Amniotic stem cell (primary cell): ENCODE measurements at places on chromosomes 3 and 15.

DNA sequence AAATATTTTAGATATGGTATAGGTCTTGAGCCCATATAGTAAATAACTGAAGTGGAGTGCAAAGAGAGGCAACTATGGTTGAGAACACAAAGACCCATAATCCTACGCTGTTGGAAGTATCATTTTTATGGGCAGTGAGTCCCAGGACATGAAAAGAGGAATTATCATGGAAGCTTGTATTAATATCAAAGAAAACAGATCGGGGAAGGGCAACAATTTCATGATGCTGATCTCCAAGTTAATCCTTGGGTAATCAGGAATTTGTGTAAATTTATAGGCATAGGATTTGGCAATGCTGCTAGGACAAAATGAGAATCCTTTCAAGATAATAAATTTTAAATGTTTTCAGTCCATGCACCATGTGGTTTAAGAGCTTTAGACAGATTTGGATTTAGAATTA is 40.2 kb upstream of the PYDC2 start:
- no peak for DNase-seq

DNA sequence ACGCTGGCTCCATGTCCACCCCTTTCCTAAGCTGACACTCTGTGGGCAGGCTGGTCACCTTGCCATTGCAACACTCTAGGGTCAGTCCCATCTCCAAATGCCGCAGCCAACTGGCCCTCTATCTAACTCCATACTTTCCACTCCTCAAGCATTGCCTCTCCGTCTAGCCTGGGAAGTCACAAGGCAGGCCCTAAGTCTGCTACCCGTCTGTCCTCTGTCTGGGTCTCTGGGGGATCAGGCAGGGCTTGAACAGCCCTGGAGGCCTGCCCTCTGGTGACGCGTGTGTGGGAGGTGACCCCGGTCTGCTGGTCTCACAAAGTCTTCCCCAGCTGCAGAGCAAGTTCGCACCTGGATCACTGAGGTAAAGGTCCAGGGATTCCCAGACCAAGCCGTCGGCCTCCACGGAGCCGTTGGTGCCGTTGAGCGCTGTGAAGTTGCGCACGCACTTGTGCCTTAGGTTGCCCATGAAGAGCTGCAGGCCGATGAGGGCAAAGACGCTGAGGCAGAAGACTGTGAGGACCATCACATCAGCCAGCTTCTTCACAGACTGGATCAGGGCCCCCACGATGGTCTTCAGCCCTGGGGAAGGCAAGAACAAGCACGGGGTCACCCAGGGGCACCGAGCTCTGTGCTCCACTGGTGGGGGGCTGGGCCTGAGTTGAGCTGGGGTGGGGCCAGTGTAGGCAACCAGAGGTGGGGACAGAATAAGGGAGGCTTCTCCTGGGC is 39.9 kb downstream of the SCN5A start:
- DNase-seq: no peak

GRCh38 chr3:120119846-120120510 is 25.7 kb upstream of the GSK3B start:
- DNase-seq: no peak

DNA sequence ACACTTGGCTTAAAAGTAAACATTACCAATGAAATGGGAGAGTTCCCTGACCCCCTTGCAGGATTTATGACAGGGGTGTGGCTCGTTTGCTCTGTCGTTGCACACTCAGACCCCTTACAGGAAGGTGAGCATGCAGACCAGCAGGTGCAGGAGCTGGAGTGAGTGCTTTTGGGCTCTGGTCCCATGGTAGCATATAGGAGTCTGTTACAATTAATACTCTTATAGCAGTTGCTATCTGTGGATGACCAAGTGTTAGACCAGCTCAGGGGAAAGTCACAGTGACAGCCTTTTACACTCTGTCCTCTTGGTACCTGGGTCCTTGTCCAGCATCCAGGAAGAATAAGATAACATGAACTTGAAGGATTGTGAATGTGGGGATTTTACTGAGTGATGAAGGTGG is 1177.5 kb downstream of the NSUN3 start:
- no peak for DNase-seq

- no peak for DNase-seq
Measured at GRCh38 chr3:129536374-129536667, 6.7 kb upstream of the H1-8 start.

- no peak for DNase-seq
Measured at GRCh38 chr15:43285609-43286037, 18.9 kb upstream of the TGM5 start.

DNA sequence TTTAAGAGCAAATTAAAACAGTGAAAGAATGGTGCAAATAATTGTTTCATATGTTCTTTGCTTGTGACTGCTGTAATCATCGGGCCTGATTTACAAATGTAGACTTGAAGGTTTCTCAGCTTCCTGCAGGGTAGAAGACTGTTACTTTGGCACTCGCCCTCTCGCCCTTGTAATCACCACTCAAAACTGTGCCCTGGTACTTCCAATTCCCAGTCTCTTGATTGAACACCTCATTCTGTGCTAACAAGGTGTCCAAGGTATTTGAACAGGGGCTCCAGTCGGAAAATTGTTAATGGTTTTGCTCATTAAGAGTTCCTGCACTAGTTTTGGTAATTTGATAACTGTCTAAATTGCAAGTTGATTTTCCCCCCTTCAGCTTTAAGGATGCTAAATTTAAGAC is 209.5 kb downstream of the ZIC1 start:
- no peak for DNase-seq

GRCh38 chr3:25513642-25514266 is 85.7 kb downstream of the RARB start:
- no peak for DNase-seq

DNA sequence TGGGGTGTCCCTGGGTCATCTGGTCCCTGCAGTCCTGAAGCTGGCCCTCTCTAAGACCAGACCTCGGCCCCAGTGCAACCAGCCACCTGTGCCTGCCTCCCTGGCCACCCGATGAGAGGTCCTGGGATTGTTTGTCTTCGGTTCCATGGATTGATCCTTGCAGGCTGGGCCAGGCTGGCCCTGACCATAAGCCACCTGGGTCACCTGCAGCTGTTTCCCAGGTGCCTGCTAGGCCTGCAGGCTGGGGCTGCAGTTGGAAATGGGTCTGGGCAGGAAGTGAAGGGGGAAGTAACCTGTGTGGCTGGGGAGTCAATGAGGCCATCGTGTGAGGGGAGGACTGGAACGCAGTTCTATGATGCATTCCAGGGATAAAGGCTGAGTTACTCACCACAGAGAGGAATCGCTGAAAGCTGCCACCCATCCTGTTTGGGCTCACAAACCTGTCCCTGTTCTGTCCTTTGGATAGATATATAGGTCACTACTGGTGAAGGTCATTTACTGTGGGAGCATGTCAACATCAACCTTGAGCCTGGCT is 30.9 kb upstream of the VPS8 start:
- DNase-seq: no peak

- DNase-seq: no peak
Measured at GRCh38 chr3:156413293-156413892, 141.5 kb downstream of the SSR3 start.

DNA sequence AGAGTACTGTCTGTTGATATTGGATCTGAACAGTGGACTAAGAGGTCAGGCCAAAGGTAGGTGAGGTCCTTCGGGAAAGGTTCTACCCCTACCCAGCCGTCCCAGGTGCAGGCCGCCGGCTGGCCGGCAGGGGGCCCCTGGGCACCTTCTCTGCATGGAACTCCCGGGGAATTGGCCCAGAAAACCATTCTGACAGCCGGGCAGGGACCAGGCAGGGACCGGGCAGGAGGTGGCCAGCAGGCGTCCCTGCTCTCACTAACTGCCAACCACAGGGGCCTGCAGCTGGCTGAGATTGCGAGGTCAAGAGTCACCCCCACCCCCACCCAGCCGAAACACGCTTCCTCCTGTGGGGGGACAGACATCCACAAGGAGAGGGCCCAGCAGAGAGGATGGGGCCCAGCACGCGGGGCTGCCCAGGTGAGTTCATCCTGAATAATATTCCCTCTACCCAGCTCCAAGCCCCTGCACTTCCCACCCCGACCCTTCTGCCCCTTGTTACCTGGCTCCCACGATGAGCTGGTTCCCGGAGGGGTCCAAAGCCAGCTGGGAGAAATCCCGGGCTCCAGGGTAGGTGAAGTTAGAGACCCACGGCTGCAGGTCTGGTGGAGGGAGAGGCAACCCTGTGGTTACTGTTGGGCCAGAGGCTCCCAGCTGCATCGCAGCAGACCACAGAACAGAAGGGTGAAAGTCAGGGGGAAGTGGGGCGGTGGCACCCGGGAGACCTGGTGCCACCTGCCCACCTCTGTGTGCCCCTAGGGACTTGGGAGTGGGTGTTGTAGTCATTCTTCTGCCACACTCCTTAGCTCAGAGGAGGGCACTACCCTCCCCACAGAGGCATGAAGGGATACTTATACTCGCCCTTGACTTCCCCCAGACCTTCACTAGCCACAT is 84.4 kb downstream of the SEMA5B start:
- peak; percentile 13 for DNase-seq

- DNase-seq: no peak
Measured at GRCh38 chr3:31341130-31341529, 191.6 kb upstream of the STT3B start.

DNA sequence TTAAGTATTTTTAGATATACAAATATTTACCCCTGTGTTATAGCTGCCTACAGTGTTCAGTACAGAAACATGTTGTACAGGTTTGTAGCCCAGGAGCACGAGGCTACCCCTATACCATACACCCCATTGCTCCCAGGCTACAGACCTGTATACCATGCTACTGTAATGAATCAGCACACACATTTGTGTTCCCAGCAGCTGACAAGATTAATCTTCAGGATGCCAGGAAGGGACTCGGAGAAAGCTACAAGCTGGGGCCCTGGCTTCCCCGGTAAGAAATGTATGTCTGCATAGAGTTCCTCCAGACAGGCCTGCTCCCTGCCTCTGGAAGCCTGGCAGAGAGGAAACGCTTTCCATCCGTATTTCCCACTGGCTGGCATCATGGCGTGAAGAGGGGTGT is 136.5 kb downstream of the XXYLT1 start:
- DNase-seq: no peak

GRCh38 chr15:78302579-78303312 is 3.3 kb upstream of the SKIC8 start:
- no peak for DNase-seq

DNA sequence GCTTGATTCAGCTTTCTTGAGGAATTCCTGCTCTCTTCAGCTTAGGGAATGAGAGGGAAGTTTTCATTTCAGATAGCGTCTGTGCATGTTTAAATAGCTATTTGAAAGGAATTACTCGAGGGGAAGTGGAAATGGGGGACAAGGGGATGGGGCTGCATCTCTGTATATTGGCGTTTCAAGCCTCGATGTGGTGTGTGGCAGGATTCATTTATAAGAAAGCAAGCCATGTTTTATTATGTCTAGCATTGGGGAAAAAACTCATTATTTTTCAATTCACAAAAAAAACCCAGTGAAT is 1.0 kb downstream of the ATP2C1 start:
- DNase-seq: no peak

DNA sequence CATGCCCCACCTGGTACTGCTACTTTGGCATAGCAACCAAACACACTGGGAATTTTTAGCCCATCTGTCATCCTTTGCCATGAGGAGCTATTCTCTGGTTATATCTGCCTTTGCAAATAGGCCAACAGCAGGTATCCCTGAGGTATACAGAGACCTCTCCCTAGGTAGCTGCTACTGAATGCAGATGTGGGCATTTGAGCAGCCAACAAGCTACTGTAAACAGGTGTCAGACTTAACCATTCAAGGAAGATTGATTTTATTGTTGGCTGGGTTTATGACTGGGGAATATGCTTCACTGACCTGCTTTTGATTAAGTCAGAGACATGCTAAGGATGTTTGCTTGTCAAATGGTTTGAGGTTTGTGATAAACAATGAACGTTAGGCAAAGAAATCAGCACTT is 183.2 kb downstream of the OXSM start:
- no peak for DNase-seq

- no peak for DNase-seq
Measured at GRCh38 chr15:89835176-89835564, 20.5 kb upstream of the ANPEP start.

GRCh38 chr3:132284781-132285619 is 32.2 kb upstream of the ACP3 start:
- DNase-seq: no peak

DNA sequence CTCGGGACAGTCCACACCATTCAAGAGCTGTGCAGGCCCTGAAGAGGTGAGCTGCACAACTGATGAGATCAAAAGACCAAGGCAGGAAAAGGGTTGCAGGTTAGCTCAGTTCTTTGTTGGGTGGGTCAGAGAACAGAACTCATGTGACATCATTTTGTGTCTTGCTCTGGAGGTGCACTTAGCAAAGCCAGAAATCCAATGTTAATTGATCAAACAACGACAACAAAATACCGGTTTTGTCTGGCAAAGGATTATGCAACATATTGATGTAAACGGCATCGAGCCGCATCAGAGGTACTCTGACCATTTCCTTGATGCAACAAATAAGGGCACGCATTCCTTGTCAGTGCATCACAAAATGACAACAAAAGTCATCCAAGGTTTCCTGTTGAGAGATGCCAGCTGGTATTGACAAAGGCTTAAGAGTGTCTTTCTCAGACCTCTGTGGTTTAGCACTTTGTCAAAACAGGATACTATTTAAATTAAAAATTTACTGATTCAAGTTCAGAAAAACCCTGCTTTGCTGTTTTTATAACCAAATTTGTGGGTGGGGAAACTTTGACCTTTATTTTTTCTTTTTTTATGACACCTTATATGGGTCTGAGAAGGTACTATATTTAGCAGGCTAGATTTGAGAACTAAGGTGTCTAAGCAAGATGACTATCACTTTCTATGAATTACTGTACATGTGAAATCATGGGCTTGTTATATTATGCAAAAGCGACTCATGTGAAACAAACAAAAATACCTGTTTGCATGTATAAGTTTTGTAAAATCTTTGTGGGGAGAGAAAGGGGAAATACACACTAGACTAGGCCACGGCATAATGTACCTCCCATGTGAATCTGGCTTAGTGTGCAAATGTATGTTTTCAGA is 496.1 kb downstream of the FOXP1 start:
- no peak for DNase-seq

DNA sequence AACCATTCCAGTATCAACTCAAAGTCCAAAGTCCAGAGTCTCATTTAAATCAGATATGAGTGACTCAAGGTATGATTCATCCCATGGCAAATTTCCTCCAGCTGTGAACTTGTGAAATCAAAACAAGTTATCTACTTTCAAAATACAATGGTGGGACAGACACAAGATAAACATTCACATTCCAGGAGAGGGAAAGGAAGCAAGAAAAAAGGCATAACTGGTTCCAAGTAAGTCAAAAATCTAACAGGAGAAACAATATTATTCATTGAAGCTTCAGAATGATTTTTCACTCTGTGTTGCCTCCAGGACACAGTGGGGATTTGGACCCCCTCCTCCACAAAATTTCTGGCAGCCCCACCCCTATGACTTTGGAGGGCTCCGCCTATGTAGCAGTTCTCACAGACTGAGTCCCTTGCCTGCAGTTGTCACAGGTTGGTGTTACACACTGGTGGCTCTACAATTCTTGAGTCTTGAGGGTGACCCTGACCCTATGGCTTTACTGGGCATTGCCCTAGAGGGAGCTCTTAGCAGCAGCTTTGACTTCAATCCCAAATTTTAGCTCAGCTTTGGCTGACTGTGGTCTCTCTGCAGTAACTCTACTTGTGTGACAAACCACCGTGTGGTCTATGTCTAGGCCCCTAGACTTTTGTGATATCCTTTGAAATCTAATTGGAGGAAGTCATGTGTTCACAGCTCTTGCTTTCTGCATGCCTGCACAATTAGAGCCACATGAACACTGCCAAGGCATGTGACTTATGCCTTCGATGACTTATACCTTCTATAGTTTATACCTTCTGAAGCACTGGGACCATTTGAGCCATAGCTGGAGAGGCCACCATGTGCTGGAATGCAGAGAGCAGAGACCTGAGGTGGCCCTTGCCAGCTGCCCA is 644.2 kb downstream of the GRM7 start:
- DNase-seq: no peak

GRCh38 chr3:173006006-173006405 is 135.0 kb downstream of the SPATA16 start:
- no peak for DNase-seq
